ENCODE measurements at places on chromosomes 5 and 9.

- no peak for DNase-seq
These were observed 4.4 kb downstream of the SNX18 start for GRCh38 chr5:54521856-54522479.

- DNase-seq = no peak
These were observed 71.7 kb downstream of the AOPEP start for GRCh38 chr9:94798201-94798600.

DNA sequence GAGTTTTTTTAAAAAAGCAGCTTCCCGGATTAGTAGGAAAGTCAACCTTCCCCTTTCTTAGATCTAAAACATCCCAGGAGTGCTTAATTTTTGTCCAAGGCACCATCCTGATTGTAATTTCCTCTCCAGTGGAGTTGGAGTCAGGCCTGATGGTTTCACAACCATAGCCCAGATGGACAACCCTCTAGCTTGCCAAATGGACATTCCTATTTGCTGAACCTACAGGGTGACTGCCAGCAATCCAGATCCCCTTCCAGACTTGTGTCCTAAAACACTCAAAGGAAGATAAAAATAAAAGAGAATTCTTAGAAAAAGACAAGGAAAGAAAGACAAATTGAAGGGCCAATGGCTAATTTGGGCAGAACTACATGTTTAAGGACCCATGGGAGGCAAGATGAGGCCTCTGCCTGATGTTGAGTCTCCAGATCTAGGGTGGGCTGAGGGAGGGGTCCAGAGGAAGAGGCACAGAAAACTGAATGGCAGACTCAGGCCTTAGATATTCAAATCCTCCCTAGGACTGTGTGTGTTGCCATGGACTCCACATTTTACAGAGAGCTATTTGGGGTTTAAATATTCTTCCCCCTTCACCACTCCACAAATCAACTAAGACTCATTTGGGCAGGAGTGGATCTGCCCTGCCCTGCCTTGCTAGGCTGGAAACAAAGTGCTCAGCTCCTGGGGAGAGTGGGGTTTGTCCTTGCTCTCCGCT lies 38.5 kb upstream of the SLC44A1 start:
- no peak for DNase-seq

- no peak for DNase-seq
These were observed 3.0 kb downstream of the NADK2 start for GRCh38 chr5:36238502-36239295.

DNA sequence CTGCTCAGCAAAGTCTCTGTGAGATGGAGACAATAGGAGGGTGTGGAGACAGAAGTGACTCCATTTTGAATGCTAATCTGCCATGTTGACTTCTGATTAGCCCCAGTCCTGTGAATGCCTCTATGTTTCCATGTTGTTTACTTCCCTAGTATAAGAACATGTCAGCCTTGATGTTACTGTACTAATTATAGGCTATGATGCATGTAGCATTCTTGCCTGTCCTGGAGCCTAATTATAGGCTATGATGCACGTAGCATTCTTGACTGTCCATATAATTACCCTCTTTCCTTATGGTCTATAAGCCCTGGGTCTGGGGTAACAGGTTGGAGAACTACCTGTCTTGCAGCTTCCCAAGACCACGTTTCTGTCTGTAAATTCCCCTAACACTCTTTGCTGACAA lies 353.3 kb upstream of the CLINT1 start:
- DNase-seq = no peak

- no peak for DNase-seq
These were observed 459.3 kb upstream of the ZNF608 start for GRCh38 chr5:125205601-125206225.

- DNase-seq = no peak
These were observed 319.1 kb upstream of the RGMB start for GRCh38 chr5:98454407-98454806.

DNA sequence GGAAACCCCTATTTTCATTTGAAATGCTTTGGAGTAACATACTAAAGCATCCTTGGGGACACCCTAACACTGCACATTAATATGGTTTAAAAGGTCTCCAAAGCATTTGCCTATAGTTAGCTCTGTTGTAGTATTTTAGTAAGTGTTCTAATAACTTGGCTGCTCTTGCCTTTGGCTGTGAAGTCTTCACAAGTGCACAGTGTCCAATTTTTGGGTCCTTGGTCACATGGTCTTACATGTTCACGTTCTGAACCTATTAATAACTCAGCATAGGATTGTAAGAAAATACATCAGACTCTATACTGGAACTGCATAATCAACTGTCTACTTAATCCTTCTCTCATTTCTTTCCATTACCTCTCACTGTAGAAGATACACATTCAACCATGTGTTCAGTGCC lies 17.4 kb downstream of the ADAMTS19 start:
- no peak for DNase-seq

- peak; percentile 61 for DNase-seq
These were observed 10.0 kb downstream of the CRAT start for GRCh38 chr9:129100383-129101169.

GRCh38 chr9:137982200-137982599 lies 104.6 kb downstream of the CACNA1B start:
- no peak for DNase-seq
